Activated T-cell treated with anti-CD3 and anti-CD28 coated beads for 4 hours (primary cell): ENCODE measurements at places on chromosomes 11 and 22.
A peak's percentile ranks its signal among the peaks of the same experiment; 100 is the strongest.

DNA sequence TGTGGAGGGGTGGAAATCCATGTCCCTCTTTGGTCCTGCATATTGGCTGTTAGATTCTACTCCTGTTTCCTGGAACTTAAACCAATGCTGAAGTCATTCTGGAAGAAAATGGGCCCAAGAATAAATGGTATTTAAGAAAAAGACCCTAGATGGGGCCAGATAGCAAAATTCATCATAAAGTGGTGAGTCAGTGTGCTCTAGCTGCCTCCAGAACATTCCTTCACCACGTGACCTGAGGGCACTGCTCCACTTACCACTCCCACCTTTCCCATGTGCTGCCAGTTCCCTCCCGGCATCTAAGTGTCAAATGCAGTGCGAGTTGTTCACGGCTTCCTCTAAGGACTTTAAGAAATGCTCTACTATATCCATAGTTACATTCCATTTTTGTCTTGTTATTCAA is 30.9 kb upstream of the NAP1L4 start:
- DNase-seq: no peak

DNA sequence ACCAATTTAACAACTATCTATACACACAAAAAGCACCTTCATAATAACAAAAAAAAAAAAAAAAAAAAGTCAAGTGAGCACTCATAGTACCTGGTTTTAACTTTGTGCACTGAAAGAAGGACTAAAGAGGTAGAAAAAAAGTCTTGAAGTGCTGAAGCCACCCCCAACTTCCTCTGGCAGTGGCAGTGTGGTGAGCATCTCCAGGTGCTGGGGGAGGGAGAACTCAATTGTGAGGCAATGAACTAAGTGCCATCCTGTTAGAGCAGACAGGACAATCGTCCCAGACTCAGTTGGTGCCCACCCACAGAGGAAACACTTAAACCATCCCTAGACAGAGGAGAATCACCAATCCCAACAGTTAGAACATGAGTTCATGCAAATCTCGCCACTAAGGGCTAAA is 22.7 kb upstream of the OR52M1 start:
- no peak for DNase-seq

DNA sequence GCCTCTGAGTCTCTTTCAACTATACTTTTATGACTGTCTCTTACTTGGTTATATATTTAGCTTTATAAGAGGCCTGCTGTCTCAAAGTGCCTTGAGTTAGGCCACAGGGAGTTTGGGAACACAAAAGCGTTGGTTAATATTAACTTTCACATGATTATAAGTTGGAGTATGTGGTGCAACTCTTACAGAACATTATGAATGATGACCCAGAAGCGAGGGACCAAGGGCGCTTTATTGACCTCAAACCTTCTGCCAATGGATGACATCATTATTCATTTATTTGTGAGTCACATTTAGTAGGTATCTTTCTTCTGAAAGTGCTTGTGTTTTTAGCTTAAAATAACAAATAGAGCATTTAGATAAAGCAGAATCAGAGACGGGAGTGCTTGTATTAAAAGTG is 298.0 kb upstream of the ZC3H12C start:
- no peak for DNase-seq

- peak; percentile 11 for DNase-seq
Observed at GRCh38 chr22:25334162-25334490, 114.7 kb downstream of the CRYBB2 start.

DNA sequence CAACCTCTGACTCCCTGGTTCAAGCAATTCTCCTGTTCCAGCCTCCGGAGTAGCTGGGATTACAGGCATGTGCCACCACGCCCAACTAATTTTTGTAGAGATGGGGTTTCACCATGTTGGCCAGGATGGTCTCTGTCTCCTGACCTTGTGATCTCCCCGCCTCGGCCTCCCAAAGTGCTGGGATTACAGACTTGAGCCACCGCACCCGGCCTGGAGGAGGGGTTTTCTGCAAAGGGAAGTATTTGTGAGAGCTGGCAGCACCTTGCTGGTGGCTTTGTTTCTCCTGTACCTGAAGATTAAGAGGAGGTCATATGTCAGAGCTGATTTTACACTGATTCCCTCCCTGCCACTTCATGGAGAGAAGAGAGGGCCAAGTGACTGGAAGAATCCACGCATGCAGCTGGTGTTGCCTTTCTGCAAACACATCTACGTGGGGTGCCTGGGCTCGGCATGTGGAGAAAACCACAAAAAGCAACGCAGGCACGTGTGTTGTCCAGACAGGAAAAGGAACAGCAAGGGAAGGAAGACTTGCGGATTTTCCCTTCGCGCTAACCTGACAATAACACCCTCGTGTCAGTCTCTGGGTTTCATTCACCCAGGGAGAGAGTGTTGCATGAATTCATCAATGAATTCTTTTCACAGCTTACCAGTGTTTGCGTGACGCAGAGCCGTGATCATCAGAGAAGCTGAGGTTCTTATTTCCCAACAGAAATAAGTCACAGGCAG is 61.9 kb downstream of the TSPAN18 start:
- no peak for DNase-seq
